ENCODE measurements at places on chromosomes 12 and 14.

DNA sequence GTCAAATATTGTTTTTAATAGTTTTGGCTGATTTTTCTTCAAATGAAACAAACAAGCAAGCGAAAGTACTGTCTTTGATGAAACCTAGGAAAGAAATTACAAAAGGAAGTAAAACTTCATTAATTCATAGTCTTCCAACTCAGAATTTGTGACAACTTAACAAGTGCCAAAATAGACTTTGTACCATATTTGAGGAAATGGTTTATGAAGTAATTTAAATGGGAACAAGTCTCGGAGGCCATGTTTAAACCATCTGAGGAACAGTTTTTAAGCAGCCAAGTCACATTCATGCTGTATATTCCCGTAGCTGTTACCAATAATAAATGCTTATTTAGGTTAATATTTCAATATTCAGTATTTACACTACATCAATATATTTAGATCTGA, 745 bp upstream of the ARHGDIB start:
- no peak for DNase-seq

GRCh38 chr12:15546102-15546701, 223.9 kb downstream of the PTPRO start:
- no peak for DNase-seq

DNA sequence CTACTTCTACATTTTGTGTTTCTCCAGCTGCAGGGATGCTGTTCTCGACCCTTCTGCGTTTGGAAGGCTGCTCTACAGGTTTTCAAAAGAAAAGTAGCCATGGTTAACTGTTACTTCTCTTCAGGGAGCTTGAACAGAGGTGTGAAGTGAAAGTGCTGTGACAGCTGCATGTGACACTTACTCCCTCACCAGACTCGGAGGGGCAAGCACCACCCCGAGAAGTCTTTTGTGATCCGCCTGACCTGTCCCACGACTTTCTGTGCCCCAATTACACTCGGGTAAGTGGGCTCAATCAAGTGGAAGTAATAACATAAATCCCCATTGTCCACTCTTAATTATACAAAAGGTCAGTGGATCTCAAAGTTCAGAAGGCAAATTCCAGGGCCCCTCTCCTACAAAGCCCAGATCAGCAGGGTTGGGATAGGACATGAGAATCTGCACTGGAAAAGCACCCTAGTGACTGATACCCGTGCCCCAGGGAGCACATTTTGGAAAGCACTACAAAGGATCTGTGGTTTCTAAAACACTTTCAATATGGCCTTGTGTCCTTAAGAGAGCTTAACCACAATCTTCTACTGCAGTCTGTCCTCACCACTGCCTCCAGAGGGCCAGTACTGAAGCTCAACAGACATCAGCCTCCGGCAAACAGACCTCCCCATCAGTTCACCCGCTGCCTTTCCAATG, 11.5 kb downstream of the FICD start:
- no peak for DNase-seq

- DNase-seq: no peak
Observed at GRCh38 chr14:101255765-101256125, 305.6 kb upstream of the DIO3 start.

DNA sequence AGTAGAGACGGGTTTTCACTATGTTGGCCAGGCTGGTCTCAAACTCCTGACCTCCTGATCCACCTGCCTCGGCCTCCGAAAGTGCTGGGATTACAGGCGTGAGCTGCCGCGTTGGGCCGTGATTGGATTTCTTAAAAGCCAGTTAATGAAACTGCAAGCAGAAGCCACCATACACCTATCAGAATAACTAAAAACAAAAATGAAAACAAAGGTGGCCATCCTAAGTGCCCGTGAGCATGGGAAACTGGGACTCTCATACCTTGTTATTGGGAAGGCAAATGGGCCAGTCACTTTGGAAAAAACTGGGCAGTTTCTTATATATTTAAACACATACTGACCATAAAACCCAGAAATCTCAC, 7.7 kb upstream of the TCTN1 start:
- DNase-seq: no peak

GRCh38 chr12:13805041-13805440, 176.4 kb downstream of the GRIN2B start:
- no peak for DNase-seq

DNA sequence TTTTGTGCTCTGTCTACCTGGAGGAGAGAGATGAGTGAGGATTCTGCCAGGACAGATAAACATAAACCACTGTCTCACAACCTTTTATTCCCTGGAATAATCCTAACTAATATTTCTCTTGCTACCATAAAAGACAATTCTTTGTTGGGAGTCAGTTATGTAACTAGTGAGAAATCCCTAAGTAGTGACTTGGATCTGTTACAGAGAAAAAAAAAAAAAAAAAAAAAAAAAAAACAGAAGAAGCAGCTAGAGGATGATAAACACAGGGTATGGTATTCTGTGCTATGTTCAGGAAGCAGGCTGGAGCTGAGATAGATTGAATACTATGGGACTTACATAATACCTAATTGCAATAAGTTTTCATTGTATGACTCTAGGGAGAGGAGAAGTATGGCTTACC, 178.7 kb downstream of the CNTN1 start:
- DNase-seq: no peak
